Muscle of leg (tissue), 16 donors: ENCODE measurements at places on chromosomes 11 and 22. TPM values are rescaled to one million over a fixed set of nuclear protein-coding genes. Genes with fewer than 3 reads are reported as not detected.

GRCh38 chr11:1075341-1075911 is 752 bp downstream of the MUC2 start:
- no peak overlapping the region for H3K27ac ChIP-seq
- H3K4me3 ChIP-seq = no peak overlapping the region
- peaks cover 32% of the 10 kb centered on the region for H3K4me1 ChIP-seq
- DNase-seq = no peak
- H3K27me3 ChIP-seq = no peaks in the 10 kb centered on the region

GRCh38 chr11:11979488-11980117 is 28.8 kb downstream of the DKK3 start:
- peak; percentile 87 for DNase-seq
- H3K4me3 ChIP-seq = no peak overlapping the region
- peaks cover 68% of the 10 kb centered on the region for H3K4me1 ChIP-seq
- H3K36me3 ChIP-seq = peaks cover 5% of the 10 kb centered on the region

DNA sequence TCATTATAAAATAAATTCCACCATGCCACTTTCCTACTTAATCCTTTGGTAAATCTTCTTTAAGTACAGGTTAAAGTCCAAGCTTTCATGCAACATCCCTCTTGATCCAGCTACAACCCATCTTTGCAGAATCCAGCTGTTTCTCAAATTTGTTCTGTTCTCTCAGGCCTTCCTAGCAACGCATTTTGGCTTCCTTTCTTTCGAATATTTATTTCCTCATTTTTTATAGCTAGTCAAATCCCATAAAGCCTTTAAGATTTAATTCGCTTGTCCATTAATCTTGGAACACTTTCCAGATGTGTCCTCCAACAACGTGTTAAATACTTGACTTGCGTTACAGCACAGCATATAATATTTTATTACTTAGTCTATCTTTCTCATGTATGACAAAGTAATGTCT is 600.1 kb upstream of the CHORDC1 start:
- DNase-seq = peak; percentile 78
- no peak overlapping the region for H3K4me3 ChIP-seq
- H3K4me1 ChIP-seq = no peaks in the 10 kb centered on the region
- H3K27me3 ChIP-seq = no peaks in the 10 kb centered on the region
- no peak overlapping the region for H3K27ac ChIP-seq
- no peaks in the 10 kb centered on the region for H3K36me3 ChIP-seq

DNA sequence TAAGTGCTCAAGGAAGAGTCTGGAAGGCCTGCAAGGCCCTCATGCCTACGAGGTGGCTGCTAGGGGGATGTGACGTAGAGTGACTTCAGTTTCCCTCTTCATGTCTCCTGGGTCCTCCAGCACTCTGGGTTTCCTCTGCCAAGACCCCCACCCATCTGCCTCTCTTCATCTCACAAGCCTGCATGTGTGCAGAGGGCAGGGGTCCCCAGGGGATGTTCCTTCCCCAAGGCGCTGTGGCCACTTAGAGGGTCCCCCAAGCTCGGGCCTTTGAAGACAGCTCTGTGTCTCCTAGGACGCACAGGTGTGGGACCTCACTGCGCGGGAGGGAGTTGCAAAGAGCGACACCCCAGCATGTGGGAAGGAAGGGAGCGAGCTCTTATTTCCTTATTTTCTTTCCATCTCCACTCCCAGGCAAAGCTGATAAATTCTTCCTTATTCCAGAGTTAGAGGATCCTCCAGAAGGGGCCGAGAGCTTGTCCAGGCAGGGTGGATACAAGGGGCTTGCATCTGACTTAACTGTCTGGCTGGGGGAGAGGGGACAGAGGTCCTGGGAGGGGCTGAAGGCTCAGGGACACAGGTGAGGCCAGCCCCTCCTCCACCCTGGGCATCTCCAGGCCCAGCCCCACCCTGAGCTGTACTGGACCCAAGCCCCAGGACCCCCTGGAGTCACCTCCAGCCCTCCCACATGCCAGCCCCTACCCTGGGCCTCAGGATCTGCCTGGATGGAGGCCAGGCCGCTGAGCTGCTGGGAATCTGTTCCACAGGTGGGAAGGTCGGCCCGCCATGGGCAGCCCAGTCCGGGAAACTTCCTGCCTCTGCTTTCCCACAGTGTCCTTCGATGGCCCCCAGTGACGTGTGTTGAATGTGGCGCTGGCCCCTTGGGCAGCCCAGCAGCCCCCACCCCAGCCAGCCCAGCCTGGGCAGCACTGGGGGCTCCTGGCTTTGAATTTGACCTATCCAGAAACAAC is 59.7 kb upstream of the KCNQ1OT1 start:
- DNase-seq = no peak
- no peak overlapping the region for H3K27ac ChIP-seq
- peaks cover 2% of the 10 kb centered on the region for H3K36me3 ChIP-seq
- peaks cover 10% of the 10 kb centered on the region for H3K4me1 ChIP-seq

DNA sequence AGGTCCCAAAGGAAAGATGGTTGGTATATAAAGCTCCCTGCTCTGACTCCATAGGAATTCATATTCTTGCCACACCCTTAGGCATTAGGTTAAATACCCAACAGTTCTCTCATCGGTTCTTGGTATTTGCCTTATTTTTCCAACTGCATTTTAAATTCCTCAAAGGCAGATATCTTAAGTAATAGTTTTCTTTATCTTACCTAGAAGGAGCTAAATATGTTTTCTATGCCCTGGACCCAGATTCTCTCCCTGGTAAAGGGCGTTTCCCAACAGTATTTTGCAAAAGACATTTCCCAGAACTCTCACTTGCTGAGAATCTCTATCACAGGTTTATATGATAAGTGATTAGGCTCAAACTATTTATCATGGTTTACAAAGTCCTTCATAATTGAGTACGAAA is 158.6 kb upstream of the BDNF start:
- no peak overlapping the region for H3K4me3 ChIP-seq
- H3K36me3 ChIP-seq = no peaks in the 10 kb centered on the region
- no peak overlapping the region for H3K27ac ChIP-seq
- H3K27me3 ChIP-seq = no peaks in the 10 kb centered on the region
- H3K4me1 ChIP-seq = no peaks in the 10 kb centered on the region

DNA sequence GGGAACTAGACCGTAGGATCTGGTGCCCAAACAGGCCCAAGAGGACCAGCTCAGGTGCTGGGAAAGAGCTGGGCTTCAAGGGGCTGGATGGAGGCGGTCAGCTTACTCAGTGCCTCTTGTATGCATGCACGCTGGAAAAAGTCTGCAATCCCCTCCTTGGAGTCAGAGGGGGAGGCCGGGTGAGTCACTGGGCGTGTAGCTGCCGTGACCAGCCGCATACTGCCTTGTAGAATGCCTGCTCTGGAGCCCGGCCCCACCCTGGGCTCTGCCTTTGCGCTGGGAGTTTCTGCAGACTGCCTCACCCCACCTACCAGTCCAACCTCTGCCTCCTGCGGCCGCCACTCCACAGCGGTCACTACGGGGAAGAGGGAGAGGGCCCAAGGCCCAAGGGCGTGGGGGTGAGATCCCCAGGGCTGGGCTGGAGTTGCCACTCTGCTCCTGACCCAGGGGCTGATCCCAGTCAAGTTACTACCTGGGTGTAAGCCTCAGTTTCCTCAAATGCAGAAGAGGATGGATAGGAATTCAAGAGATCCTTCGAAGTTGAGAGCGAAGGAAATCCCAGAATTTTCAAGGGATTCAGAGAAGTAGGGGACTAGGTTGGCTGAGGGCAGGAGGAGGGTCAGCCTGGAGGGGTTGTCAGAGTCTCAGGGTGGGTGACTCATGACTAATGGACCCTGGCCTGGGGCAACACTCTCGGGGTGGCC is 4.2 kb downstream of the MRGPRF start:
- peaks cover 32% of the 10 kb centered on the region for H3K27me3 ChIP-seq
- peaks cover 32% of the 10 kb centered on the region for H3K36me3 ChIP-seq
- peak overlapping the region; percentile 69 for H3K27ac ChIP-seq
- peak; percentile 88 for DNase-seq
- H3K4me3 ChIP-seq = no peak overlapping the region
- peaks cover 64% of the 10 kb centered on the region for H3K4me1 ChIP-seq

- DNase-seq = no peak
- no peak overlapping the region for H3K4me3 ChIP-seq
- H3K27me3 ChIP-seq = no peaks in the 10 kb centered on the region
- H3K27ac ChIP-seq = no peak overlapping the region
- no peaks in the 10 kb centered on the region for H3K4me1 ChIP-seq
Measured at GRCh38 chr11:26608507-26609146, 36.6 kb upstream of the MUC15 start.

- DNase-seq = peak; percentile 3
- no peak overlapping the region for H3K27ac ChIP-seq
- no peak overlapping the region for H3K4me3 ChIP-seq
Measured at GRCh38 chr11:110629594-110629993, 82.6 kb downstream of the ARHGAP20 start.

DNA sequence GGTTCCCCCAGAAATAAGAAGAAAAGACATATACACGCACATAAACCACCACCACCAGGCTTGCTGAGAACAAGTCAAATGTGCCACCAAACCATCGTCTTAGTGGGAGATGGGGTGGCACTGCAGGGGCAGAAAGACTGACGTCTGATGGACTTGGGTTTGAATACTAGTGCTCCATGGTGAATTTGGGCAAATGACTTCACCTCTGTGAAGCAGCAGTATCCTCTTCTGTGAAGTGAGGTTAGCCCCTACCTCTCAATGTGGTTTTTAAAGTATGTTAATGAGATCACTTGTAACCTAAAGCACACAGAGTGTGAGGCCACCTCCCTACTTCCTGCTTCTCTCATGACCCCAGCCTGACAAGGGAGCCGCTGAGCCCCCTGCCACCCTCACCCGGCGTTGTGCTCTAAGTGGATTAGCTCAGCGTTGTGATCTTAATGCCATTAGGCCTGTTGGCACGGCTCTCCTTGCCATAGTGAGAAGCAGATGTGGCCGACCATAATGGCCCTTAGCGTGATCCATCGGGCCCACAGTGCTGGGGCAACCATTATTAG is 14.4 kb downstream of the ZBTB16 start:
- H3K27ac ChIP-seq = no peak overlapping the region
- no peak for DNase-seq
- peaks cover 14% of the 10 kb centered on the region for H3K27me3 ChIP-seq
- no peaks in the 10 kb centered on the region for H3K36me3 ChIP-seq
- H3K4me1 ChIP-seq = peaks cover 36% of the 10 kb centered on the region
- no peak overlapping the region for H3K4me3 ChIP-seq

Gene BRSK2
- 2.3 TPM for polyA plus RNA-seq

DNA sequence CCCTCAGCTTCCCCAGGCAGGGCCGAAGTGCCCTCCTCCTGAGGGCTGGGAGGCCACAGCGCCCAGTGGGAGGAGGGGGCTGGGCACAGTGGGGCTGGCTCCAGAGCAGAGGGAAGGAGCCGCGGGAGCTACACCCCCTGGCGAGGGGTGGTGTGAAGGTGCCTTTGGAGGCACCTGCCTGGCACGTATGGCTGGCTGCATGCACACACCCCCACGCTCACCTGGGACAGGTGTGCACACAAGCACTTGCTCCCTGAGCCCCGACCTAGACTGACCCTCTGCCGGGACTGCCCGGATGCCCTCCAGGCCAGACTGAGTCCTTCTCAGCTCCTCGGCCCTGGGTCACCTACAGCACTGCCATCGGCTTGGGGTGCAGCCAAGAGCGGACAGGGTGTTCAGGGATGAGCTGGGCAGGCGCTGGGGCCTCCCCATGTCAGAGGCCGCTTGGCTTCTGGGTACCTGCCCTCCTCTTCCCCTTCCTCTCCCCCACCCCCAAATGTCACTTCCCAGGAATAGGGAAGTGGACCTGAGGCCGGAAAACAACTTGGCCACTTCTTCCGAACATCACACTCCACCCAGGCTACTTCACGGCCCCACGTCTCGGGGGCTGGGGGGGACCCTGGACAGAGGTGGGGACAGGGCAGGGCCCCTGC is 7.4 kb upstream of the PIM3 start:
- peaks cover 69% of the 10 kb centered on the region for H3K4me1 ChIP-seq
- no peak for DNase-seq
- no peak overlapping the region for H3K27ac ChIP-seq
- no peaks in the 10 kb centered on the region for H3K27me3 ChIP-seq
- no peak overlapping the region for H3K4me3 ChIP-seq

GRCh38 chr11:86785576-86785975 is 14.8 kb upstream of the PRSS23 start:
- no peaks in the 10 kb centered on the region for H3K27me3 ChIP-seq
- H3K36me3 ChIP-seq = no peaks in the 10 kb centered on the region
- DNase-seq = no peak
- peaks cover 5% of the 10 kb centered on the region for H3K4me1 ChIP-seq
- no peak overlapping the region for H3K4me3 ChIP-seq
- H3K27ac ChIP-seq = no peak overlapping the region

Gene CFAP300
- 2.4 TPM for polyA plus RNA-seq

DNA sequence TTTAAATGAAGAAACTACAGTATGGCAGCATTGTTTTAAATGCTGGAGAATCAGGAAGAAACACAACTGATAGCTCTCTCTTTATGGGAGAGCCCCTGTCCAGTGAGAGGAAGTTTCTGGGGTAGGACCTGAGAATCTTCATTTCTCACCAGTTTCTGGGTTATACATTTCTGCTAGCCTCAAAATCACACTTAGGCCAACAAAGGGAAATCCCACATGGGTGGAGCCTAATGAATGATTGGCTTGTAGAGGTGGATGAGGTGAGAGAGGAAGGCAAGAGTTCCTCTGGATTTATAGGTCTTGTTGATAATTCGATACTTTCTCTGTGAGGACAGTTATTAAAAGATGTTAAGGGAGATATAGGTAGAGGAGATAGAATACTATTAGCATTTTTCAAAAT is 1397.3 kb upstream of the TENM4 start:
- no peaks in the 10 kb centered on the region for H3K36me3 ChIP-seq
- DNase-seq = no peak
- H3K4me3 ChIP-seq = no peak overlapping the region
- H3K27me3 ChIP-seq = no peaks in the 10 kb centered on the region

GRCh38 chr11:103618528-103618927 is 417.9 kb upstream of the DDI1 start:
- H3K27ac ChIP-seq = no peak overlapping the region
- H3K36me3 ChIP-seq = no peaks in the 10 kb centered on the region
- H3K27me3 ChIP-seq = no peaks in the 10 kb centered on the region
- no peak for DNase-seq
- no peaks in the 10 kb centered on the region for H3K4me1 ChIP-seq

DNA sequence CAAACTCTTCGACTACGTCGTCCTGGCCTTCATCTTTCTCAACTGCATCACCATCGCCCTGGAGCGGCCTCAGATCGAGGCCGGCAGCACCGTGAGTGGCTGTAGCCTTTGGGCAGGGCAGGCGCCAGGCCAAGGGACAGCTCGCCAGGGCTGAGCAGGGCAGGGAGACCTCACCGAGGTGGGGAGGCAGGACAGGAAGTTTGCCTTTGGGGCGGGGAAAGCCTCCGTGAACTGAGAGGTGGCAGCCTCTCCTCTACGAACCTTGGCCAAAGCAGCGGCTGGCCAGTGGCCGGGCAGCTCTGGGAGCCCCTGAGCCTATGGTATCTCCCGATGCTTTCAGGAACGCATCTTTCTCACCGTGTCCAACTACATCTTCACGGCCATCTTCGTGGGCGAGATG is 93.2 kb downstream of the CACNA1I start:
- peaks cover 82% of the 10 kb centered on the region for H3K27me3 ChIP-seq
- no peak overlapping the region for H3K27ac ChIP-seq
- DNase-seq = no peak
- H3K36me3 ChIP-seq = no peaks in the 10 kb centered on the region

DNA sequence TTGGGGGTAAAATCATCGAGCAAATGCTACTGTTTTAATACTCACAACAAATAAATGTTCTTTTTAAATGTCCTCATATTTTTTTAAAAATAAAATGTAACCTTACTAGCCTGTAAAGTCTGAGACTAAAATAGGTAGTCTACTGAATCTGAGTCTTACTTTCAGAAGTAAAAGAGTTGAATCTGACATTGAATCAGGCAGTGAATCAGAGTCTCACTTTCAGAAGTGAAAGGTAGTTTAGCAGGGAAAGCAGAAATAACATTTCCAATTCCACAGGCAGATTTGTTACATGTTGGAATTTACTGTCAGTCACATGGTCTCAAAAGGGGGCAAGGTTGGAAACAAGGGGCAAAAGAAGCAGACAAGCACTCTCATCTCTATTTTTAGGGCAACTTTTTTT is 143.0 kb downstream of the ELP4 start:
- no peak overlapping the region for H3K4me3 ChIP-seq
- H3K27ac ChIP-seq = no peak overlapping the region
- H3K27me3 ChIP-seq = no peaks in the 10 kb centered on the region
- H3K36me3 ChIP-seq = no peaks in the 10 kb centered on the region

Gene TMEM86A
- polyA plus RNA-seq = 3.3 TPM
